ENCODE measurements at places on chromosomes 12 and 14.

DNA sequence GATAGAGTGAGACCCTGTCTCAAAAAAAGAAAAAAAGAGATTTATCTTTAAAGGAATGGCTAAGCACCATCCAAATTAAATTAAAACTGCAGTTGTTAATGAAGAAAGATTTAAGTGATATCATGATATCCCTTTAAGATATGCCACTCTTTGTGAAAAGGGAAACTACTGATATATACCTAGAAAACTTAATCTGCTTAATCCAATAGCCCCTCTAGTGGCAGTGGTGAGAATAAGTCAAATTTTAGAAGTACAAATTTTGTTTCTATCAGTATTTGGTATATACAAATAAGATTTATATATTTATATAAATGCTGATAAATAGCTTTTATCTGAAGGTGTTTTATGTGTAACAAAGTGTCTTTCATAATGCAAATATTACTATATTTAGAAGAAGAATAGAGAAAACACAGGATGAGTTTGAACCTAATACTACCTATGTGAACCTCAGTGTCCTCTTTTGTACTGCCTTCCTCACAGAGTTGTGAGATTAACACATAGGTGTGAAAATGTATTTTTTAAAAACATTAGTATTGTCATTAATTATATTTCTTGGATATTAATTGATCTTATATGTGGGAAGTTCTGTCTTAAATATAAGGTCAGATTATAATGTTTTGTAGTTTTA is 51.4 kb upstream of the GARIN2 start:
- no peak for DNase-seq

GRCh38 chr14:100342195-100342594 is 19.1 kb downstream of the SLC25A47 start:
- no peak for DNase-seq

GRCh38 chr12:118060301-118061010 is 523 bp downstream of the WSB2 start:
- no peak for DNase-seq

DNA sequence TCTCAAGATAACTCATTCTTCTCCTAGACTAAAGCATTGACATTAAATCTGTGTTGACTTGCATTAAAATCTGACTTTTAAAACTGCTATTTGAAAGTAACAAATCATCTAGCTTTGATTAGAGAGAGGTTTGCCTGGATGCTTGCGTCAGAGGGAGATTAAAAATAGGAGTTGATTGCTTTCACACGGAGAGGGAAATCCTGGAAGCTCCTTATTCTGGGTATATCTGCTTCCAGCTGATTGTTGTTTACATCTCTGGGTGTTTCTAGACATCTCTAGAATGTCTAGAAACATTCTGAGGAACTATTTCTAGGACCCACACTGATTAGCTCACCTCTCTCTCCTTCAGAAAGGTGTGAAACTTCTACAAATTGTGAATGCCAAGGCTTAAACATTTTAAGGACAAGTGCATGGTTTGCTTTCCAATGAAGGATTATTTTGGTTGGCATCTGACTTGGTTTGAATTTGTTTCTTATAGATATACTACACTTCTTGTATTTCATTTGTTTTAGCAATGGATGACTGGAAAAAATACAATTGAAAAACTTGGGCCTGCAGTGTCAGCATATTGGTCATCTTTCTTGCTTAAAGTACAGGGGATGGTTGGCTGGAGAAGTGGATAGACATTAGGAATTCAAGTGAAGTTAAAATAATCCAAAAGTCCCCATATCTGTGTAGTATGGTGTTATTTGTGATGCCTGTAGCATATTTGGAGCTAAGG is 2.1 kb downstream of the DIP2B start:
- no peak for DNase-seq

DNA sequence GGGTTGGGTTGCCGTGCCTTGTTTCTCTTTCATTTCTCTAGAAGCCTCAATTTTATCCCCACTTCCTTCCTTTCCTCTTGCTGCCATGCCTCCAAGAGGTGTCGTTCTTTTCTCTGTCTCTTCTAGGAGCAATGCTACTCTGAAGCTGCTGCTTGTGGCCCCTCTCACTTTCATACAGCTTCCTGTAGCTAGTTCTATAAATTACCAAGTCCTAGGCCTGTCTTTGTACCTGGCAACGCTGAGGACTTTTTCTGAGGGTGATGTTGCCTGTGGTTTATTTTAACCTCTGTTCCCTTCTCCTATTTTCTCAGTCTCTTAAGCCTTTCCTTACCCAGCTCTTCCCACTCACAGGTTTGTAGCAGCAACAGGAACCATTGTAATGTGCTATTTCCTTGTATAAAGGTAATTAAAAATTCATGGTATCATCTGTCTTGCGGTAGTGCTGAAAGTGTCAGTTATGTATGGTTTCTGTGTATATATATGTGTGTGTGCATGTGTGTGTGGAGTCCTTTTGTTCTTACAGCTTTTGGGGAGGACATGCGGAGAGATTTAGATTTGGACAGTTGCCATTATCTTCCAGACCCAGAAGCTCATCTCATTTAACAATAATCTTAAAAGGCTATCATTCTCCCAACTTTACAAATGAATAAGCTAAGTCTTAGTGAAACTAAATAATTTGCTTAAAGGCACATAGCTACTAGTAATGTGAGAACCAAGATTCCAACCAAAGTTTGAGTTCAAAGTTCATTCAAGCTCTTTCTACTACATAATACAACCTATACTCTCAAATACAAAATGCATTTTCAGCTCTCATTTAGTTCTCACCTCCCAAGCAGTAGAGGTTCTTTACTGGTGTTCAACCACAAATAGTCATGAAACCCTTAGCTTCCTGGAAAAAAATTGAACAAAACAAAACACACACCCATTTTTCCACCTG is 43.8 kb downstream of the DDHD1 start:
- peak; percentile 33 for DNase-seq

DNA sequence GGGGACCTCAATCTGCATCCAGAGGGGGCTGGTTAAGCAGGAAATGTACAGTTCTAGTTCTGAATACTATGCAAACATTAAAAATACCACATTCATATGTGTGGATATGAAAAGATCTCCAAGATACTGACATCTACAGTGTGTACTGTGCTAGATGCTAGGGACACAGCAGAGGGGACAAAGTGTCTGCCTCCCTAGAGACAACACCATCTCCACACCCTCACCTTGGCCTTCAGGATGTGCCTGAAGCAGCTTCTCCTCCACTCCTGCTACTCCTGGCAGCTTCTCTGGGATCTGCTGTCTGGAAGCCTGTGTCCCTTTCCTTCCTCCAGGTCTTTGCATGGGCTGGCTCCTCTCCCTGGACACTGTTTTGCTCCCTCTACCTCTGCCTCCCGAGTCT is 10.7 kb upstream of the SRSF9 start:
- no peak for DNase-seq

GRCh38 chr12:45912774-45913173 is 77.6 kb downstream of the SCAF11 start:
- DNase-seq = no peak

DNA sequence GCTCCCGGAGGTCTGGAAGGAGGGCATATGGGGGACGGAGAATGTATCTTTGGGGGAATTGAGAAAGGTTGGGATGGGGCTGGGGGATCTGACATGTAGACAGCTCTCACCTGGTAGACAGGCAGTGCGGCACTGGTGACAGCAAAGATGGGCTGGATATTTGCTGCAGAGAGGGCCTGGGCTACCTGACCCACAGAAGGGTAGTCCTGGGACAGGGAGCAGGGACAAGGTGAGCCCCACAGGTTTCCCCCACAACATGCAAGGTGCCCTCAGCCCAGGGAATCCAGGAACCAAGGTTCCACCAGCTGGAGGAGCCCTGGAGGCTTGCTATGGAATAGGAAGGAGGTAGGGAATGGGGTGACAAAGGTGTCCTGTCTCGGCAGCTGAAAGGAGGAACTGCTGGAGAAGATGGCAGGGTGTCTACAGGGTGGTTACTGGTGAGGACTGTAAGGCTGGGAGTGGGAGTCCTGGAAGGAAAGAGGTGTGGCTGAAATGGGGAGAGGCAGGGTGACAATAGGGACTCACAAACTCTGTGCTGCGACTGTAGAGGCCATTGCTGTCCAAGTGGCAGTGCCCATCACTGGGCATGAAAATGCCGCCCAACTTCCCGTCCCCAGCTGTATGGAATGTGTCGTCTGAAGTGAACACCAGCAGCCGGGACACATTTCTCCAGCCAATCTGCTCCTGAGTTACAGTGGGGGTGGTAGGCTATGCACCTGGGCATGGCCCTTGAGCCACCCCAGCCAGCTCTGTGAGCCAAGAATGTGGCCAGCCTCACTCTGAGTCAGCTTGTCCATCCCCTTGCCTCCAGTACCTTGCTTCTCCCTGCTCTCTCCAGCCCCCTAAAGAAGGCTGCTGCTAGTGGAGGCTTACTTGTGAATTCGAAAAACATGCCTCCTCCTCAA is 11.3 kb downstream of the ITGB7 start:
- no peak for DNase-seq

GRCh38 chr14:69937367-69938081 is 58.3 kb downstream of the SMOC1 start:
- no peak for DNase-seq
